ENCODE measurements at places on chromosomes 2 and 18.

DNA sequence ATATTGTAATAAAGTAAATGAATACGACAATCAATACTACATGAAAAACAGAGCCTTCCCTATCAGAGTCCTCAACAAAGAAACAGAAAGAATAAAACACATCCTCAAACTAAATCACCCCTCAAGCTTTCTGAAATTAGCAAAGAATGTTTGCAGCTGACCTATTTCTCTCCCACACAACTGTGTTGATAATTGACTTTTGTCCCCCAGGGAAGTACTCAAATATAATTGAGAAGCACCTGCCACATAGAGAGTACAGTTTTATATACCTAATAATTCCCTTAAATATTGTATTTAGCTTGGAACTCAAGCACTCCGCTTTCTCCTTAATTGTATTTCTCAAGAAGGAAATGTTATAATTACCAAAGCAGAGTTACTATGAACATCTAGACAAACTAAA, 12.6 kb downstream of the CACNB4 start:
- DNase-seq = no peak

GRCh38 chr2:215636816-215637215, 200.9 kb upstream of the FN1 start:
- DNase-seq = no peak

DNA sequence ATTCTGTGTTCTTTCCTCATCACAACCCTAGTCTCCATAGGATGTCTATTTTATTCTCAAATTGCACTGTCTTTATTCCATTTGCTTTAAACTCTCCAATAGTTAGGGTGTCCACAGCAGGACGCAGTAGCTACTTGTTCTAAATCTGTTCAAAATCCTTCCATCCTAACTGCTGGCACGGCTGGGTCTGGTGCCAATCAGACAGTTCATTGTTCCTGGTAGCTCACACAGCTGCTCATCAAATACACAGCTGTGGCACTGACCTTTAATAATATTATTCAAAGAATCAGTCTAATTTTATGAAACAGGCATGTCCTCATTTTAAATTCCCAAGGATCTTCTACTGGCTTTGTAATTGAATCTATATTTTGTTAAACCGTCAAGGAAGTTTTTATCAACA, 59.7 kb upstream of the TMEFF2 start:
- DNase-seq = no peak

- DNase-seq = no peak
These were observed 45.1 kb downstream of the CDH19 start for GRCh38 chr18:66558773-66559172.

GRCh38 chr2:67619204-67619603, 222.1 kb downstream of the ETAA1 start:
- DNase-seq = no peak

GRCh38 chr18:78080761-78081160, 831.1 kb downstream of the GALR1 start:
- DNase-seq = no peak

Data from memory B cell (primary cell).